ENCODE measurements at places on chromosomes 6 and 20. TPM values are rescaled to one million over a fixed set of nuclear protein-coding genes. Genes with fewer than 3 reads are reported as not detected.

Gene BMP6
- 18.8 TPM for total RNA-seq

Gene TBXT
- total RNA-seq = not detected

Gene PDE10A
- 25.5 TPM for total RNA-seq

Gene CBLN4
- not detected for total RNA-seq

Gene SUPT3H
- 4.7 TPM for total RNA-seq

Gene PPP1R14C
- 1.6 TPM for total RNA-seq

Gene SYCP2
- total RNA-seq = 0.41 TPM

Gene CLVS2
- total RNA-seq = 0.15 TPM

Gene NQO2
- 79.8 TPM for total RNA-seq

Gene FANCE
- 2.6 TPM for total RNA-seq

Gene NKX2-4
- not detected for total RNA-seq

Gene FNDC1
- 0.06 TPM for total RNA-seq

Gene PRSS35
- total RNA-seq = 0.07 TPM
